ENCODE measurements at places on chromosomes 2 and 18.

DNA sequence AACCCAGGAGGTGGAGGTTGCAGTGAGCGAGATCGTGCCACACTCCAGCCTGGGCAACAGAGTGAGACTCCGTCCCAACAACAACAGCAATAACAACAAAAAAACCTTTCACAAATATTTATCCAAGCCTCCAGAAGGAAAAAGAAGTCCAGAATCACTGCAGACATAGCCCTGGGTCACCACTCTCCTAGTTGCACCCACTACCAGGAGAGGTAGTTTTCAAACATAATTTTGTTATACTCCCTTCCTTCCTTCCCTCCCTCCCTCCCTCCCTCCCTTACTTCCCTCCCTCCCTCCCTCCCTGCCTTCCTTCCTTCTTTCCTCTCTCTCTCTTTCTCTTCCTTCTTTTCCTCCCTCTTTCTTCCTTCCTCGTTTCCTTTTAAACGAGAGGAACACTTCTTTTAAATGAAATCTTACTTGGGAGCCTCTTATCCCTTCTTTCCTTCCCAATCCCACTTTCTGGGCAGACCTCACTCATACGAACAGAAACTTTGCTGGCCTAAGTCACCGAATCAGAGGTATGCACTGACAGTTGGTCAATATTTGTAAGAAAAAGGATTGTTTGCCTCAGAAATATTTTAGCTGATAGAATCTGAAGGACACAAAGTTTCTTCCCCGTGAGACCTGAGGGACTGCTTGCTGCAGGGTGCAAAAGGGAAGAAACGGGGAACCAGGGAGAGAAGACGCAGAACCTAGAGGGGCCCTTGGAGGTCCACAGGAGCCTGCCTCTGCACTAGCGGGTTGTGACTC is 88.1 kb upstream of the AGAP1 start:
- no peak for DNase-seq

DNA sequence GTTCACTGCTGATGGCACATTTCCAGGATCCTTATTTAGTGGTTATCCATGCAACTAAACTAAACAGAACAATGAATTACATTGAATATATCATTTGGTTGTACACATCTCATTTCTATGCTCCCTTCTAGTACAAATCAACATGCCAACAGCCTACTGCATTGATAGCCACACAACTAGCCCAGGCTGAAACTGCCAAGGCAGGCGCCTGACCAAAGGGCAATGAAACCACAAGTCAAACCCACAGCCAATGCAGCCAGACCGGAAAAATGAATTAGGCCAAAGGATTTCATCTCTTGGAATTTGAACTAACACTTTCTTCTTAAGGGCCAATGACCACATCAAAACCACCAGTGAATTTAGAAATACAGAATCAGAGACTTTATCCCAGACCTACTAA is 196.4 kb downstream of the NOL4 start:
- DNase-seq = no peak

DNA sequence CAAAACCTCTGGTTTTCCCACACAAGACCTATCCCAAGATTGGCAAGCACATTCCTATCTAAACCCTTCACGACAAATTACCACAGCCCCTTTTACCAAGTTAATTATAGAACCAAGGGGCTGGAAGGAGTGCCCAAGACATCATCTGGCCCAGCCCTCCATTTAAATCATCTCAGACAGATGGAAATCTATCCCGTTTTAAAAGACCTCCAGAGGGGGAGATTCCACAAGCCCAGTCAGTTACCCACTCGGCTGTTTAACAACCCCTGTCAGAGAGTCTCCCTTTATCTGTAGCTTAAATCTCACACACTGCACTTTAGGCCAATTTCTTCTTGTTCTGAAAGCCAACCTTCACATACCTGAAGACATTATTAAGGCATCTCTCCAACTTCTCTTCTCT is 179.1 kb upstream of the MEIS1 start:
- DNase-seq = no peak

- DNase-seq = no peak
Observed at GRCh38 chr2:221896505-221897151, 324.5 kb upstream of the EPHA4 start.

GRCh38 chr2:218798767-218799504 is 17.0 kb downstream of the CYP27A1 start:
- no peak for DNase-seq

DNA sequence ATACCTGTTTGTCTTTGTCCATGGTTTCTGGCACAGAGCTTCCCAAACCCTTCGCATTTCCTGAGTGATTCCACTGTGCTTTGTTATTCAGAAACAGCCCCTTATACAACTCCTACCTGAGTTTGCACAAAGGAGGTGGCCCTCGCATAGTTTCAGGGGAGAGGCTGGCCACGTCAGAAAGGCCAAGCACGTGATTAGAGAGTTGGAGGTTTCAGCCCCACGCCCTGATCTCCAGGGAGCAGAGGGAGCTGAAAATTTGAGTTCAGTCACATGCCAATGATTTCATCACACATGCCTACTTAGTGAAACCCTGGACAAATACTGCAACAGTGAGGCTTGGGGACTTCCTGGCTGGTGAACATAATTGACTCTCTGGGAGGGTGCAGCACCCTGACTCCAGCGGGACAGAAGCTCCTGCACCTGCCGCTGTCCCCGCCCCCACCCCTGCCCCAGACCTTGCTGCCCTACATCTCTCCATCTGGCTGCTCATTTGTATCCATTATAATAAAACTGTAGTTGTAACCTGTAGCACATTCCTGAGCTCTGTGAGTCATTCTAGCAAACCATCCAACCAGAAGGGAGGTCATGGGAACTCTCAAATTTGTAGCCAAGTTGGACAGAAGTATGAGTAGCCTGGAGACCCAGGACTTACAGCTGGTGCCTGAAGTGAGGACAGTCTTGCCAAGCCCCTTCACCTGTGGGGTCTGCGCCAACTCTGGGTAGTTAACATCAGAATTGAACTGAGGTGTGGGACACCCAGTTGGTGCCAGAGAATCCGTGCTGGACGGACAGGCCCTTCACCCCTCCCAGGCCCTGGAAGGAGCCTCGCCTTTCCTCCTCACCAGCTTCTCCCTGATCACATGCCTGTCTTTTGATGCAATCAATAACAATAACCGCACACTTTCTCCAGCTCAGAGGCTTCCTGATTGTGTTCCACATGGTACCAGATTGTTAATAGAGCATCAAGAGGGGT is 224.3 kb downstream of the ANAPC1 start:
- DNase-seq = no peak

- DNase-seq = no peak
Observed at GRCh38 chr18:62088156-62088555, 98.7 kb downstream of the PIGN start.

- no peak for DNase-seq
Observed at GRCh38 chr2:151030663-151031230, 230.9 kb downstream of the RBM43 start.

DNA sequence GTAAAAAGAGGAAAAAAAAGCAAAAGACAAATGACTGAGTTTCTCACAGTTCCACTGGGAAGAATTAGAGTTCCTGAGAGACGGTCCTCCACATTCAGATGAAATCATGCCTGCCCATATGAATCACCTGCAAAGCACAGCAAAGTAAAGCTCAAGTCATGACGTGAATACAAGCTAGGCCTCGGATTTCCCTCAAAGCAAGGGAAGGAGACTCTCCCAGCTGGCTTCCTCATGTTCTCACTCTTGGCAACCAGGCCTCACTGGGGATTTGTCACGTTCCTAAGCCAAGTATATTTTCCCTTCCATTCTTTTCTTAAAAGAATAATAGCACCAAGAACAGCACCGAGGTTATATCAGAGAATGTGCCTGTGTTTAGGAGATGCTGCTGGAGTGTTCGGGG is 47.0 kb downstream of the CYP27C1 start:
- no peak for DNase-seq

GRCh38 chr2:188519136-188519535 is 227.5 kb downstream of the GULP1 start:
- no peak for DNase-seq

DNA sequence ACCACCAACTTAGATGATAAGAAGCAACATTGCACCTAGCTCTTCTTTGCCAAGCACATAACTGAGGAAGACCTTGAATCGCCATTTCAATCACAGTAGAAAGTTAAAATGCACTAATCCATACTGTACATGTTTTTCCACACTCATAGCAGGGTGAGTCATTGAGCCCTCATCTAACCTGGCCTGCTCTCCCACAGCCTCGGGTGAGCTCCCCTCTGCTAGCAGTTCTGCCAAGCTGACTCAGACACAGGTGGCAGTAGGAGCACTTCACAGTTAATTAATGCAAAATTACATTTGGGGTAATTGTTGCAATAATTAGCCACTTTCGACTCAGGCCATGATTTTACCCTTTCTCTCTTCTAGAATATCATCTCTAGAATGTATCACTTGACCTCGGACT is 1632.8 kb upstream of the CELF4 start:
- DNase-seq = no peak

DNA sequence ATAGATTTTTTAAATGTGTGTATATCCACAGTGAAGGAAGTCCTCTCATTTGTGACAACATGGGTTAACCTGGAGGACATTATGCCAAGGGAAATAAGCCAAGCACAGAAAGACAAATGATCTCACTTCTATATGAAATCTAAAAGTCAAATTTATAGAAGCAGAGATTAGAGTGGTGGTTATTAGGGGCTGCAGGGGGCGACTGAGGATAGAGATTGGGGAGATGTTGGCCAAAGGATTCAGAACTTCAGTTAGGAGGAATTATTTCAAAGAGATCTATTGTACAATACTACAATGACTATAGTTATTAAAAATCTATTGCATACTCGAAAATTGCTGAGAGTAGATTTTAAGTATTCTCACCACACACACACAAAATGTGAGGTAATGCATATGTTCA is 252.4 kb upstream of the SLC39A10 start:
- no peak for DNase-seq

- no peak for DNase-seq
Observed at GRCh38 chr2:112685271-112685884, 35.4 kb upstream of the NT5DC4 start.

GRCh38 chr2:120596990-120597594 is 138.6 kb upstream of the GLI2 start:
- no peak for DNase-seq

GRCh38 chr18:77043541-77044280 is 88.9 kb downstream of the MBP start:
- DNase-seq = no peak

- DNase-seq = no peak
Observed at GRCh38 chr2:113032737-113033136, 19.9 kb downstream of the IL36B start.

DNA sequence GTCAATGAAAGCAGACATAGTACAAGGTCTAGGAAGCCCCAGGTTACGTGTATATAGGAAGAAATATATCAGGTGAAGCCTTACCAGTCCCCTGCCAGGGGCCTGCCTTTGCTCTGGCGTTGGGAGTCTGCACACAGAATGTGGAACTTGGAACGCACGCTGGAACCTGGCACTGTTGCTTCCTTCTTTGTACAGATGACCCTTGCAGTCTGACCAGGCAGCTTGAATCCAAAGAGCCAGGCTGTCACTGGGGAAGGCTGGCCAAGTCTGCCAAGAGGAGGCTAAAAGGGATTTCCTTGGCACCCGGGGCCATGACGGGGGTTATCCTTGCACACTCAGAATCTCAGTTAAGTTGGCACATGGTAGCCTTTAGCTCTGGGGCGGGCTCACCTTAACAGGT is 39.5 kb downstream of the TMEM247 start:
- no peak for DNase-seq

DNA sequence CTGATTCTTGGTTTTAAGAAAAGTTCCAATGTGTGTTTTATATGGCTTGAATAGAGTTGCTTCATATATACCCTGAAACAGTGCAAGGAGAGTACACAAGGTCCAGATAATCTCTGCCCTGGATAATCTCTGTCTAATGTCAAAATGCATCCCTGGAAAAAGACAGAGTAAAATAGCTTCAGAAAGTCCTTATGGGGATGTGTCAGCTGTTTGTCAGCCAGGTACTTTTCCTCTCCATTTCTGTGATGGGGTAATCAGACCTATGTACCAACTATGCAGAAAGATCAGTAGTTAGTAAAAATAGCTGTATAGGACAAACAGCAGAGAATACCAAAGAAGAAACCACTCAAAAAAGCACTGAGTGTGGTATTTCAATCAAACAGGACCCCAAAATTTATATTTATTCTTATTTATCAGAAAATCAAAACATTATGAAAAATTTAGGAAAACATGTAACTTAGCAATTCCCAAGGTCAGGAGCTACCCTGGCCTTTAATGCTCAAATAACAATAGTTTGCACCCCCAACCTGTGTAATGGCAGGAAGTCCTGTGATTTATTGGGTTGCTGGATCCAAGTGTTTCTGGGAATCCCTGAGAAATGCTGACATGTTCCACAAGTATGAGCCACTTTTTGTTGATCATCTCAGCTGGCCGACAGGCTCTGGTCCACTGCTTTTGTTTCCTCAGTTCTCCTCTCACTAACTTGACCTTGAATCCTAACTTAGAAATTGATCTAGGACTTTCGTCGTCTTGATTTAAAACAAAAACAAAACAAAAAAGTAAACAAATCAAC is 69.6 kb downstream of the MDH1 start:
- DNase-seq = no peak

DNA sequence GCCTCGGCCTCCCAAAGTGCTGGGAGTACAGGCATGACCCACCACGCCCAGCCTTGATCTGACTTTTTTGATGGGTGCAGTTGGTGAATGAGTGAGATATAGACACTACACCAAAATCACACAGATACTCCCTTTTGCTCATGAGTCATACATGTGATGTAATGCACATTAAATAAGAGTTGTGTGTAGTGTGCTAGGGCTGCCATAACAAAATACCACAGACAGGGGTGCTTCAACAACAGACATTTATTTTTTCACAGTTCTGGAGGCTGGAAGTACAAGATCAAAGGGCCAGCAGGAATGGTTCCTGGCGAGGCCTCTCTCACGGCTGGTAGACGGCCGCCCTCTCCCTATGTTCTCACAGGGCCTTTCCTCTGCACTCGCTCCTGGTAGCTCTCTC is 46.6 kb downstream of the GBX2 start:
- DNase-seq = no peak

DNA sequence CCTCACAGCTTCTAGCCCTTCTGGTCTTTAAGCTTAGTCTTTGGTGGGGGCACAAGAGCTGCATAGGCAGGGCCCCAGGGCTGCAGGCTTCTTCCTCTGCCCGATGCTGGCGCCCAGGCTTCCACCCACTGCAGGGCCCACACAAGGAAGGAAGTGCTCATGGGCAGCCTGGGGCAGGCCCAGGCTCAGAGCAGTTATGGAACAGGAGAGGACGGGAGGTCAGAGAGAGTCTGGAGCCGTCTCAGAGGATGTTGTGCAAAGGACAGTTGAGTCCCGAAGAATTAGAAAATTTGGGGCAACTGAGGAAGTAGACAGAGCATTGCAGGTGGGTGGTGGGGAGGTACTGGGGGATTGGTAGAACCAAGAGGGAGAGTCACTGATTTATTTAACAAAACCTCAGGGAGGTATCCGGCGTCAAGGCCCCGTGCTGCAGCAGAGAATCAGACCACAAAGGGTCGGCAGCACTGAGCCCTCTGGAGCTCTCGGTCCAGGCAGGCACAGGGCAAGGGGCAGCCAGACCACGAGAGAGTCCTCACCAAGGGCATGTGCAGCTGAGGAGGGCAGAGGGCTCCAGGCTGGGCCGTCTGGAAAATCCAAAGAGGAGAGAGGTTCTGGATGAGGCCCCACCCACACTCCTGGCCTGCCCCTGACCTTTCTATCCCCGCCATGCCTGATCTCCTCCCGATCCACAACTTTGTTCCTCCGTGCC is 110.8 kb upstream of the GLI2 start:
- no peak for DNase-seq

GRCh38 chr2:128557831-128558241 is 239.2 kb upstream of the HS6ST1 start:
- DNase-seq = no peak
